ENCODE measurements at places on chromosomes 16 and 17.

- DNase-seq: no peak
Observed at GRCh38 chr16:11752856-11753255, 10.2 kb upstream of the TXNDC11 start.

- DNase-seq: peak; percentile 32
Observed at GRCh38 chr17:38403491-38403890, 24.8 kb upstream of the ARHGAP23 start.

GRCh38 chr16:56737539-56737938 lies 7.6 kb downstream of the NUP93 start:
- no peak for DNase-seq

GRCh38 chr17:39738983-39739884 lies 1.5 kb downstream of the GRB7 start:
- no peak for DNase-seq

DNA sequence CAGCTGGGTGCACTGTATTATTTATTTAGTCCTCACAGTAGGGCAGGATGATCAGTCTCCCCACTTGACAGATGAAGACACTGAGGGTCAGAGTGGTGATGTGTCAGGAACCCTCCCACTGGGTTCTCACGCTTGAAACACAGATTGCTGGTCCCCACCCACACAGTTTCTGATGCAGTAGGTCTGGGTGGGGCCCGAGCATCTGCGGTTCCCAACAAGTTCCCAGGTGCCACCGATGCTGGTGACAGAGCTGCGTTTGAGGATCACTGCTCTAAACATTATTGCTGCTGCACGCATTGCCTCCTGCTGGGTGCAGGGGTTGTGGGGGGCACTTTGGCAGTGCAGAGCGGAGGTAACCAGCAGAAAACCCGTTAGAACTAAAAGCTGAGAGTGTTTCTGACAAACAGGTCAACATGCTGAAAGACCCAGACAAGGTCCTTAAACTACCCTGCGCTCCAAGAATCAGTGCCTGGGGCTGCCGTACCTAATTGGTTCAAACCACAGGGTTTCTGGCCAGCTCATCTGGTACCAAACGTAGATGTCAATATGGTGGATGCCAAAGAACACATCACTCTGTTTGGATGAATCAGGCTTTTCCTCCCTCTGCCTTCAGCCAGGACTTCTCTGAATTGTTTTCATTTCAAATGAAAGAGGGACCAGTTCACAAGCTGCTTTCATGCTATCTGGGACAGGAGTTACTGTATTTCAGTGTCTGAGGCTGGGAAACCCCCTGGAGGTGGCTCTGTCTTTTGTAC lies 76.0 kb downstream of the ABCC1 start:
- DNase-seq: peak; percentile 20

DNA sequence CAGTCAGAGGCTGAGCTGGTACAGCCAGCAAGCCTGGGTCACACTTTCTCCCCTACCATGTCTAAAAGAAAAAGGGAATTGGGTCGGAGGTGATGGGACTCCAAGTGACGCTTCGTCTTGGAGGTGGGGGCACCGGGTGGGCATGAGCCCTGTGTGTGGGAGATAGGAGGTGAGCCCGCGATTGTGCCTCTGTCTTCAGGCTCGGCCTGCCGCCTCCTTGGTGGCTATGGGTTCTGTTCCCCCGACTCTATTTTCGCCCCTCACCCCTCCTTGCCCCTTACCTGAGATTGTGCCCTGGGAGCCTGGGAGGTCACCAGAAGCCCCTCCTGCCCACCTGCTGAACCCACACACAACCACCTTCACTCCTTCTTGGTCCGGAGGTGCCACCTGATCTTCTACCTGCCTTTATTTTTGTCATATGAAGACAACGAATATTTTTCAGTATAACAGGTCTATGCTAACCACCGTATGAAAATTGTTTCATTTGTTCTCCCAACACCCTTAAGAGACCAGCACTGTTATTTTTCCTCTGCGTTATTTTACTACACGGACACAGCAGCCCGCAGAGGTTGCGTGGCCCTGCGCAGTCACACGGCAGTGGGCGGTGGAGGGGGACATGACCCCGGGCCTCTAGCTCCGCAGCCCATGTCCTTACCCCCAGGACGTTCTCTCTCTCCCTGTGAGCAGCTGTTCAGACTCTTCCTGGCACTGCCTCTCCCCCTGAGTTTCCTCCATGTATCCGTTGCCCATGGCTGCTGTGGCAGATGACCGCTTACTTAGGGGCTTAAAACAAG lies 49.9 kb downstream of the ATP2C2 start:
- DNase-seq: no peak
